Liver (tissue), 10 donors: ENCODE measurements at places on chromosomes 11 and 22. TPM values are rescaled to one million over a fixed set of nuclear protein-coding genes. Genes with fewer than 3 reads are reported as not detected.

- no peak for DNase-seq
Observed at GRCh38 chr11:335779-336658, 15.4 kb upstream of the IFITM3 start.

GRCh38 chr11:19441752-19442553 is 201.2 kb upstream of the E2F8 start:
- no peak for DNase-seq

- DNase-seq: no peak
Observed at GRCh38 chr11:109590782-109591181, 168.8 kb downstream of the C11orf87 start.

DGCR6 gene
- 1.0 TPM for total RNA-seq

- DNase-seq: no peak
Observed at GRCh38 chr22:25354456-25354855, 135.0 kb downstream of the CRYBB2 start.

DNA sequence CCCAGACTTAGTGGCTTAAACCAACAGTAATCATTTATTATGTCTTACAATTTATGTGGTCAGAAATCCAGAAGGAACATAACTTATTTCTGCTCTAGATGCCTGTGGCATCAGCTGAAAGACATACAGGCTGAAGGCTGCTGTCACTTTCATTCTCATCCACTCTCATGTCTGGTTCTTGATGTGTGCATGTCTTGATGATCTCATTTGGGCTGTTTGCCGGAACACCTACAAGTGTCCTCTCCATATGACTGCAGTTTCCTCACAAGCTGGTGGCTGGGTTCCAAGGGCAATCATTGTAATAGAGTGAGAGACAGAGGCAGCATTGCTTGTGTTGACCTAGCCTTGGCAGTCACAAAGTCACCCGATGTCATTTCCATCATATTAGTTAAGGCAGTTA is 1375.9 kb upstream of the RAG2 start:
- no peak for DNase-seq

TREH gene
- 0.50 TPM for total RNA-seq

- DNase-seq: no peak
Observed at GRCh38 chr11:118715837-118716260, 36.4 kb upstream of the TREH start.

OR6T1 gene
- total RNA-seq: not detected

- DNase-seq: no peak
Observed at GRCh38 chr11:61954851-61955421, 4.8 kb downstream of the BEST1 start.

MOV10L1 gene
- total RNA-seq: 0.47 TPM

NXPE2 gene
- total RNA-seq: not detected

TRMU gene
- 14.3 TPM for total RNA-seq

DNA sequence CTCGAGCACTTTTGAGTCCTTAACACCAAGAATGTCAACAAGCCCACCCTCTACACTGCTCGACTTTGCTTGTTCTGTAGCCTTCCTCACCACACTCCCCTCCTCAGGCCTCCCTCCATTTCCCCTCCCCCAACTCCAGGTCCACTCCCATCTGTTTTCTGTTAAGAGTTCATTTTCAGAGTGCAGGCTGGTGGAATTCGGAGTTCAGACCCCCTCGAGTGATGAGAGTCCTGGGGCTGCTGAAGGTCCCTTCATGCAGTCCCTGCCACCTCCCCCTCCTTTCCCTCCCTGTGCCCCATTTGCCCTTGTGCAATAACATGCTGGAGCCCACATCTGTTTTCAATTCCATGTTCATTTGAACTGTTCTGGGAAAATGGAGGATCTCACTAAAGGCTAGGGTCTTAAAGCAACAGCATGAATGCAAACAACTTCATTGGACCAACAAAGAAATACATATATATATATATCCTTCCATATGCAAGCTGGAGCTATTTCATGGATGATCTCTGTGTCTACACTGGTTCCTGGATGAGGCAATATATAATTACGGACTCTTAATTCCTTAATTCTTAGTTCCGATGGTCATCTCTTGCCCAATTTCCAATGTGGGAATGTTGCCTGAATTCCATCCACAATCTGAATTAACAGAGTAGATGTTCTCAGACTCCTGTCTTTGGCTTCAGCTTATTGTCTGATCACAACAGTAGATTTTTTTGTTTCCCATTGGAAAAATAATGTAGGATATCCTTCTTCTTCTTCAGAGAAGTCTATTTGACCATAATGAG is 340.4 kb downstream of the ETS1 start:
- DNase-seq: no peak

GRCh38 chr11:11035331-11035730 is 177.5 kb upstream of the ZBED5 start:
- no peak for DNase-seq

DNA sequence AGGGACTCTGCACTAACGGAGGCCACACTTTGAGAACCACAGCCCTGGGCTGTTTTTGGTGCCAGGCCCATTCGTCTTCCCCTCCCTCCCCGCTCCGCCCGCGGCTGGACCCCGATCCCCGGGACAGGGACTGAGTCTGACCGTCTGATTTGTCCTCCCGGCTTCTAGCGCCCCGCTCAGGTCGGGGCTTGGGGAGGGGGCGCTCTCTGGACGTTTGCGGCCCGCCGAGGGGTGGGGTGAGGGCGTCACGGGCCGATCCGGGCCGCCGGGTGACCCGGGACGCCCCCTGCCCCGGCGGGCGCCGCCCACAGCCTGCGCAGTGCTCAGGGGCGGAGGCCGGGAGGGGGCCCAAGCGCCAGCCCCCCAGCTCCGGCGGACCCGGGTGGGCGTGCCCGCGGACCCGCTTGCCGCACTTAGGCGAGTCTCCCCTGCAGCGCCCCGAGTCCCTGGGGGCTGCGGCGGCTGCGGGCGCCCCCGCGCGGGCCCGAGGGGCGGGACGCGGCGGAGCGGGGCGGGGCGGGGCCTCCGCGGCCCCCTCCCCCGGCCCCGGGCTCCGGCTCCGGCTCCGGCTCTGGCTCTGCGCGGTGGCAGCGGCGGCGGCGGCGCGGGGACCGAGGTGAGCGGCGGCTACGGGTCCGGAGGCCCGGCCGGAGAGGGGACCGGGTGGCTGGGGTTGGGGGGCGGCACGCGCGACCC is 33.7 kb upstream of the PRR5 start:
- no peak for DNase-seq

- no peak for DNase-seq
Observed at GRCh38 chr11:72221386-72222075, 3.0 kb upstream of the INPPL1 start.
